Regular cardiac myocyte (primary cell): ENCODE measurements at places on chromosomes 2 and 18. TPM values are rescaled to one million over a fixed set of nuclear protein-coding genes. Genes with fewer than 3 reads are reported as not detected.

Gene SKOR2
- not detected in 2 replicates for total RNA-seq

Gene ANKRD30B
- 0.96 and 4.5 TPM in 2 replicates for total RNA-seq

Gene CKAP2L
- 2.3 and 18.6 TPM in 2 replicates for total RNA-seq

Gene ORC4
- 46.2 and 54.1 TPM in 2 replicates for total RNA-seq

Gene LRP1B
- under 0.01 TPM in 2 replicates for total RNA-seq

Gene IL36RN
- total RNA-seq = under 0.01 TPM in 1 of 2 replicates, not detected in the other

Gene BOLL
- total RNA-seq = not detected in 2 replicates

Gene RSAD2
- 0.85 TPM in 1 of 2 replicates, not detected in the other for total RNA-seq

Gene GRHL1
- total RNA-seq = 0.28 and 0.38 TPM in 2 replicates

Gene ASB18
- total RNA-seq = not detected in 2 replicates

Gene DCC
- total RNA-seq = under 0.01 and 0.19 TPM in 2 replicates

Gene CACNB4
- total RNA-seq = 2.3 and 20.0 TPM in 2 replicates

Gene ACKR3
- total RNA-seq = 0.58 and 5.4 TPM in 2 replicates

Gene MC4R
- total RNA-seq = under 0.01 TPM in 1 of 2 replicates, not detected in the other

Gene PRKCE
- 8.2 and 13.8 TPM in 2 replicates for total RNA-seq

Gene PDE1A
- 58.5 and 96.4 TPM in 2 replicates for total RNA-seq

Gene OTOF
- total RNA-seq = 0.19 and 0.28 TPM in 2 replicates

Gene GPR75
- total RNA-seq = 0.28 and 1.2 TPM in 2 replicates

Gene DNAH7
- 0.19 and 0.56 TPM in 2 replicates for total RNA-seq

Gene GLI2
- total RNA-seq = 2.0 and 9.8 TPM in 2 replicates

Gene CCBE1
- 21.4 and 39.3 TPM in 2 replicates for total RNA-seq

Gene UGT1A3
- not detected in 2 replicates for total RNA-seq

Gene SRD5A2
- total RNA-seq = not detected in 2 replicates

Gene SP5
- total RNA-seq = not detected in 2 replicates

Gene EXOC6B
- total RNA-seq = 24.0 and 34.4 TPM in 2 replicates

Gene CCDC195
- total RNA-seq = not detected in 2 replicates

Gene TBC1D8
- total RNA-seq = 5.8 and 9.0 TPM in 2 replicates

Gene LOXHD1
- total RNA-seq = not detected in 2 replicates

Gene MEP1B
- total RNA-seq = under 0.01 TPM in 1 of 2 replicates, not detected in the other

Gene MYO5B
- total RNA-seq = 0.28 and 0.38 TPM in 2 replicates

Gene FAM110C
- under 0.01 and 1.4 TPM in 2 replicates for total RNA-seq

Gene TXNDC2
- not detected in 2 replicates for total RNA-seq

Gene SLC4A5
- under 0.01 TPM in 1 of 2 replicates, not detected in the other for total RNA-seq

Gene C2orf69
- total RNA-seq = 14.4 and 17.3 TPM in 2 replicates

Gene GPR35
- total RNA-seq = 0.19 and 0.85 TPM in 2 replicates

Gene ERBB4
- 0.28 and 0.77 TPM in 2 replicates for total RNA-seq

Gene FEV
- total RNA-seq = not detected in 2 replicates

Gene DLX2
- 0.96 TPM in 1 of 2 replicates, not detected in the other for total RNA-seq

Gene SGO2
- 3.7 and 28.6 TPM in 2 replicates for total RNA-seq

Gene SCN7A
- total RNA-seq = under 0.01 and 0.19 TPM in 2 replicates

Gene TDRD15
- not detected in 2 replicates for total RNA-seq

Gene HOXD9
- under 0.01 TPM in 1 of 2 replicates, not detected in the other for total RNA-seq

Gene PLCD4
- 2.3 and 3.1 TPM in 2 replicates for total RNA-seq

Gene NAT8
- total RNA-seq = not detected in 2 replicates

Gene CTIF
- 21.1 and 26.8 TPM in 2 replicates for total RNA-seq

Gene TIMM21
- total RNA-seq = 27.1 and 63.6 TPM in 2 replicates

Gene PROKR1
- not detected in 2 replicates for total RNA-seq
